ENCODE measurements at places on chromosomes 13 and 19. TPM values are rescaled to one million over a fixed set of nuclear protein-coding genes. Genes with fewer than 3 reads are reported as not detected.

DNA sequence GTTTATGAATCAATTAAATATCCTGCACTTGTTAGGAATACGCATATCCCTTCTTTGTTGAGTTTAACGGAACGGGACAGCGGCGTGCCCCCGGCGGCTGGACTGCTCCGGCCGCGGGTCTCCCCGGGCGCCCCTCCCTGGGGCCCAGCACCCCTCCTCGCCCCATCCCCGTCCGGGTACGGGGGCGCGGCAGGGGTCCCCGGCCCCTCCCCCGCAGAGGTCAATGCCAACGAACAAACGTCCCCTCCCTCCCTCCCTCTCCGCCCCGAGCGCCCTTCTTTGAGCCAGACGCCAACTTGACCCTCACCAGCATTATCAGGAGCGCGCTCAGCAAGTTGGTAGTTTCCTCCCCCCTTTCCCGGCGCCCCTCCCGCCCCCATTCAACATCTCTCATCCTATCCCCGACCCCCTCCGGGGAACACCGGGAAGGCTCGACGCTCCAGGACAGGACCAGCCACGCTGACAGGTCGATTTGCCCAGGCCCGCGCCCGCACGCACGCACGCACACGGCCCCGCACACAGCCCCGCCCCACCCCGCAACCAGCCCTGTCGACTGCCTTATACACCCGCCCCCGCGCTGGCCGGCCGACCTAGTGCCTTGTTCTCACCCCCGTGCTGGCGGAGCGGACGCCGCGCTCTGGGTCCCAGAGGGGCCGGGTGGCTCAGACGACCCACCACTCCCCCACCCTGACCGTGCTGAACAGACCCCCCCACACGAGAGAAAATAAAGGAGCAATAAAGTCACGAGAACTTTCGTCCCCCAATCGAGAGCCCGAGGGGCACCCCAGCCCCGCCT lies 5.0 kb downstream of the LYL1 start:
- DNase-seq = peak; percentile 82

DNA sequence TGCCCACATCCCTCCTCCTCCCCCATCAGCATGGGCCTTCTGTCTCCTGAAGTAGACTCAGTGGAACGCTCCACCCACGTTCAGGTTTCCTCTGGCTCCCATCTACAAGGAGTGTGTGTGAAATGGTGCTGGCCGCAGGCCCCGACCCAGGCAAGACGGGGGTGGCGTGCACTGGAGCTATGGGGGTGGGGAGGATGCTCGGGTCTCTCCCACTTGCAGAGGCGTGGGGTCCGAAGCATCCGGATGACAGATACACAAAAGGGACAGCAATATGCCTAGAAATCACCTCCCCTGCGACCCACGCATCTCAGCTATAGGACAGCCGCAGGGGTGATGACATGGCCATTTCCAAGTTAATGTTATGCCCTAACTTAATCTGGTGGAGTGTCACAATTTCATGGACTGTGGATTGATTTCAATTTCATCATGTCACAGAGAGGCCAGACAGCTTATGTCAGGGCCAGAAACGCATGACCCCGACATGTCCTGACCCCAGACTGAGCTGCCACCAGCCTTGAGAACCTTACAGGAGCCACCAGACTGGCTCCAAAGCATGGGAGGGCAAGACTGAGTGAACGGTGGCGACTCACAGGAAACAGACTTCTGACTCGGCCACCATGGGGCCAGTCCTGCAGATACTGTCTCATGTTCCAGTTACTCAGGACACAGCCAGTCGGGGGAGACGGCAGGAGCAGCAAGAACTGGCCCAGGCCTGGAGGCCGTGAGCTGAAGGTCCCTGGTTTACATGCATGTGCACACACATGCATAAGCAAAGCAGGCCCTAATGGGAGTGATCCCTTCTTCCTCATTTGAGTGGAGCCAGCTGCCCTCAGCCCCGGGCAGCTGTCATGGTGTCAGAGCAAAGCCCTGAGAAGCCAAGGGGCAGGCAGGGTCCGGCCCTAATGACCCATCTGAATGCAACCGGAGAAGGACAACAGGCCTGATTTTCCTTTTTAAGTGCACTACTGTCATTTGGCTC lies 82.2 kb downstream of the SLC7A1 start:
- DNase-seq = no peak

Gene COX7A1
- total RNA-seq = 6.0 TPM

DNA sequence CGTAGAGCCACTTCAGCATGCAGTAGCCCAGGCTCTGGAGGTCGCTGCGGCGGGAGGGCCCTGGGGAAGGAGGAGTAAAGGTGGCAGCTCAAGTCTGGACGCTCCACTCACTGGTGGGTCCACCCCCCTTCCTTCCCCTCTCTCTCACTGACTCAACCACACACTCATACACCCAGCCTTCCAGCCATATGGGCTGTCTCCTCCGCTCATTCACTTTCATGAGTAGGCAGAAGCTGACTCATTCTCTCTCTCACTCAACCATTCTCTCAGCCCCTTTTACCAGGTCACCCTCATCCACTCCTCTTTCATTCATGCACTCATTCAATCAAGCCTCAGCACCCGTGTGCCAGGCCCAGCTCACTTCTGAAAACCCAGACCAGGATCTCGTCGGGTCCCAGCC lies 27.5 kb upstream of the SIGLEC11 start:
- DNase-seq = no peak

DNA sequence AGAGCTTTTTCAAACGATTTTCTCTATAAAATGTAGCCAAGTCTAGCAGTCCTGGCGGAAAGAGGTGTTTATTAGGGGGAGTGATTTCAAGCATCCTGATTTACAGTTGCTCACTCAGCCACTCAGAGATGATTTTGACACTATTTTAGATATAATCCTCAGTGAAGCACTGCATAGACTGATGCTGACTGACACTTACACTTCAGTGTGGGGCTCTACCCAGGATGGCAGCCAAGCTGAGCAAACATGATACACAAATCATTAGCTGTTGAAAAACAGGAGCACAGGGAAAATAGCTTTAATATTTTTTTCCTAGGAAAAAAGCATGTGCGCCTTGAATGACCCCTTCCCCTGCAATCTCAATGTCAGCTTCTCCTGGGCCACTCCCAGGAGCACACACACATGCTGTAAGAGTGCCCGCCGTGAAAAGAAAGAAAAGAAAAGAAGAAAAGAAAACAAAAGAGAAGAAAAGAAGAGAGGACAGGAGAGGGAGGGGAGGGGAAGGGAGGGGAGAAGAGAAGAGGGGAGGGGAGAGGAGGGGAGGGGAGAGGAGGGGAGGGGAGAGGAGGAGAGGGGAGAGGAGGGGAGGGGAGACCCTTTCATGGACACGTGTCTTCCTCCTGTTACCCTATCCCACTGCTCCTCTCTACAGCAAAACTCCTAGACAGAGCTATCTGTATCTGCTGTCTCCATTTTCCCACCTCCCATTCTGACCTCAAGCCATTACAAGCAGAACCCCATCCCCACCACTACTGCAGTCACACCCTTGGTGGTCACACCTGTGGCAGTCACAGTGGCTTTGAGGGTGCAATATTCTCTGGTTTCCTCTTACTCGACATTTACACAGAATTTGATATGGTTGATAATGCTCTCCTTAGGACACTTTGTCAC lies 36.4 kb downstream of the RCBTB2 start:
- DNase-seq = no peak

- peak; percentile 100 for DNase-seq
These were observed at the start of gene TOMM40 for GRCh38 chr19:44891016-44891882. Gene TOMM40 (plus strand): TSS chr19:44891254. CDS start chr19:44891416, 162 bp downstream.

GRCh38 chr13:80313668-80314256 lies 27.2 kb downstream of the SPRY2 start:
- DNase-seq = no peak

Gene KIR2DL3
- not detected for total RNA-seq

Gene KLK3
- 9.0 TPM for total RNA-seq

Gene ZNF561
- total RNA-seq = 31.9 TPM

- DNase-seq = no peak
These were observed 143.2 kb upstream of the ZNF536 start for GRCh38 chr19:30228835-30229524.

DNA sequence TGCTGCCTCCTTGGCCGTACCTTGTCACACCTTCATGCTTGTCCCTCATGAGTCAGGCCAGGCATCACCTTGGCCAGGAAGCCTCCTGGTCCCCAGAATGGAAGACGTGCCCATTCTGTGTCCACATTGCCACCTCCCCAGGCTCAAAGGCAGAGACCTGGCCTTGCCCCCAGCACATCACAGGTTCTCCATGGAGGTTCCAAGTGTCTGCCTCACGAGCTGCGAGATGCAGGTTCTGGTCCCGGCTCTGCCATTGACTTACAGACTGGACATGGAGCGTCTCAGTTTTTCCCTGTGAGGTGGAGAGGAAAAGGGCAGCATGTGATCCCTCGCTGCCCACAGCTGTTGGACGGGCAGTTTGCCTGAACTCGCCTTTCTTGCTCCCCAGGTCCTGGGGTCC lies 9.1 kb upstream of the SLC7A10 start:
- no peak for DNase-seq

- DNase-seq = no peak
These were observed 49.2 kb downstream of the DIAPH3 start for GRCh38 chr13:60114499-60115028.

DNA sequence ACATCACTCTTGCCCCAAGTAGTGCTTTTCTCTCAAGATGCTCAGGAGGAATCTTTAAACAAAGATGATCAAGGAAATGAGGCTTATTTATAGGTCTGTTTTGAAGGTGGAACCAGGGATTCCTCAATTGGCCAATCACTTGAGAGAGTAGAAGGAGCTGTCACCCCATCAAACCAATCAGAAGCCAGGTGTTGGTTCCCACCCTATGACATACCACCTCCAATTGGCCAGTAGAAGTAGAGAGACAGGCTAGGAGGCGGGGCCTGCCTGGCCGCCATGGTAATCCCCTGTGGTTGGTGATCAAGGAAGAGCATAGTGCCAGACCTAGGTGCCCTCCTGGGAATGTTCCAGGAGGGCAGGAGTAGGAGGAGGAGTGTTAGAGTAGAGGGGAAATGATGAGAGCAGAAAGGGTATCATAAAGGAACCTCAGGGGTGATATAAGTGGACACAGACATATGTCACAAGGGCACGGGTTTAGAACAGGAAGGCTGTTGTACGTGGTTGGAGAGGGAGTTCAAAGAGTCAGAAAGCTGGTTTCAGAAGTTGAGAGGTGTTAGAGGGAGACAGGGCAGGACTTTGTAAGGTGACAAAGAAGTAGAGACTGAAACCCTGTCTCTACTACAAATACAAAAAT lies 10.5 kb downstream of the PMIS2 start:
- DNase-seq = no peak

DNA sequence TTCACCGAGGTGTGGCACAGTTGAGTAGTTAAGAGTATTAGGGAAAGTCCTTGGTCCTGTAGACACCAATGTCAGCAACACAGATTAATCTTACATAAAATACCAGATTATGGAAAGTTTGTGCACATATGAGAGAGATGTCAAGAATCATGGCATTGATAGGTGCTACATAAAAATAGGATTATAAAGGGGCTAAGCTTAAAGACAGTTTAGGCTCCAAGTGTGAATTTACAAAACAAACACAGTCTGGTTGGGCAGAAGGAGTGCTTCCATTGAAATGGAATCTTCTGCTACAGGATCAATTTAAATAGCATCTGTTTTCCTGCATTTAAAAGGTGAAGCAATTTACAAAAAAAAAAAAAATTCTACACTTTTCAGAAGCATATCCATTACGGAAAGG lies 292.9 kb downstream of the DNAJC15 start:
- DNase-seq = no peak

GRCh38 chr13:78742659-78743058 lies 83.7 kb upstream of the OBI1 start:
- no peak for DNase-seq
